ENCODE measurements at places on chromosomes 7 and 10. TPM values are rescaled to one million over a fixed set of nuclear protein-coding genes. Genes with fewer than 3 reads are reported as not detected.

The TEX36 gene
- total RNA-seq, result not detected

The LIPM gene
- total RNA-seq, result not detected

GRCh38 chr10:43930777-43931176 is 282.1 kb upstream of the ZNF32 start:
- peak overlapping the region; percentile 30 for H3K27ac ChIP-seq
- H3K4me3 ChIP-seq, result no peak overlapping the region
- peaks cover 14% of the 10 kb centered on the region for H3K4me1 ChIP-seq
- no peaks in the 10 kb centered on the region for H3K36me3 ChIP-seq

- H3K27me3 ChIP-seq, result peaks cover 3% of the 10 kb centered on the region
- H3K4me1 ChIP-seq, result no peaks in the 10 kb centered on the region
- no peak overlapping the region for H3K27ac ChIP-seq
- H3K36me3 ChIP-seq, result no peaks in the 10 kb centered on the region
- H3K4me3 ChIP-seq, result no peak overlapping the region
Measured at GRCh38 chr7:88669913-88670312, 89.6 kb upstream of the ZNF804B start.

GRCh38 chr10:98713586-98713985 is 266.9 kb upstream of the HPS1 start:
- H3K4me1 ChIP-seq, result no peaks in the 10 kb centered on the region
- no peaks in the 10 kb centered on the region for H3K36me3 ChIP-seq
- H3K4me3 ChIP-seq, result no peak overlapping the region
- no peak overlapping the region for H3K27ac ChIP-seq

- DNase-seq, result no peak
- H3K27me3 ChIP-seq, result no peaks in the 10 kb centered on the region
- no peaks in the 10 kb centered on the region for H3K4me1 ChIP-seq
- no peak overlapping the region for H3K4me3 ChIP-seq
- H3K36me3 ChIP-seq, result peaks cover 14% of the 10 kb centered on the region
Measured at GRCh38 chr7:123689250-123689649, 33.6 kb downstream of the LMOD2 start.

DNA sequence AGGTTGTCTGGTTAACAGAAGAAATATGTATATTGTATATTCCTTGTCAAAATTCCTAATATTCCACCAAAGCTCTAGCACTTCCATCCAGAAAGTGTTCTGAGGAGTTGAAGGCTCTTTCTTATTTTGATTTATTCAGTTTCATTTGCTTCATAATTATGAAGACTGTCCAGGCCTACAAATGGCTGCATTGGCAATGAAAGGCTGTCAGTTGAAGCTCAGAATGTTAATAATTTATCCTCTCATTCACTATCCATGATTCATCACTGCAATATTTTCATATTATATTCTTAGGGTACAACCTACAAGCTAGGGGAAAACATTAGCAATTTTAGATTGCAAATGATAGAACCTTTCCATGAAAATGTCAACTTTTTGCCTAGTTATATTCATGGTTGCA is 57.3 kb downstream of the ARID5B start:
- H3K36me3 ChIP-seq, result peaks cover 5% of the 10 kb centered on the region
- DNase-seq, result no peak
- H3K27ac ChIP-seq, result peak overlapping the region; percentile 65
- H3K4me1 ChIP-seq, result peaks cover 53% of the 10 kb centered on the region
- H3K27me3 ChIP-seq, result no peaks in the 10 kb centered on the region

GRCh38 chr10:13555884-13556510 is 27.2 kb upstream of the BEND7 start:
- H3K4me3 ChIP-seq, result no peak overlapping the region
- peaks cover 2% of the 10 kb centered on the region for H3K36me3 ChIP-seq
- peaks cover 13% of the 10 kb centered on the region for H3K27me3 ChIP-seq
- H3K27ac ChIP-seq, result no peak overlapping the region
- no peak for DNase-seq

All from chondrocyte (in vitro differentiated cells).